Natural killer cell (primary cell): ENCODE measurements at places on chromosomes 7 and 10.
A peak's percentile ranks its signal among the peaks of the same experiment; 100 is the strongest.

- DNase-seq: no peak
These were observed 138.9 kb downstream of the SH3PXD2A start for GRCh38 chr10:103716206-103717160.

- no peak for DNase-seq
These were observed 2.5 kb upstream of the MEST start for GRCh38 chr7:130489140-130489983.

DNA sequence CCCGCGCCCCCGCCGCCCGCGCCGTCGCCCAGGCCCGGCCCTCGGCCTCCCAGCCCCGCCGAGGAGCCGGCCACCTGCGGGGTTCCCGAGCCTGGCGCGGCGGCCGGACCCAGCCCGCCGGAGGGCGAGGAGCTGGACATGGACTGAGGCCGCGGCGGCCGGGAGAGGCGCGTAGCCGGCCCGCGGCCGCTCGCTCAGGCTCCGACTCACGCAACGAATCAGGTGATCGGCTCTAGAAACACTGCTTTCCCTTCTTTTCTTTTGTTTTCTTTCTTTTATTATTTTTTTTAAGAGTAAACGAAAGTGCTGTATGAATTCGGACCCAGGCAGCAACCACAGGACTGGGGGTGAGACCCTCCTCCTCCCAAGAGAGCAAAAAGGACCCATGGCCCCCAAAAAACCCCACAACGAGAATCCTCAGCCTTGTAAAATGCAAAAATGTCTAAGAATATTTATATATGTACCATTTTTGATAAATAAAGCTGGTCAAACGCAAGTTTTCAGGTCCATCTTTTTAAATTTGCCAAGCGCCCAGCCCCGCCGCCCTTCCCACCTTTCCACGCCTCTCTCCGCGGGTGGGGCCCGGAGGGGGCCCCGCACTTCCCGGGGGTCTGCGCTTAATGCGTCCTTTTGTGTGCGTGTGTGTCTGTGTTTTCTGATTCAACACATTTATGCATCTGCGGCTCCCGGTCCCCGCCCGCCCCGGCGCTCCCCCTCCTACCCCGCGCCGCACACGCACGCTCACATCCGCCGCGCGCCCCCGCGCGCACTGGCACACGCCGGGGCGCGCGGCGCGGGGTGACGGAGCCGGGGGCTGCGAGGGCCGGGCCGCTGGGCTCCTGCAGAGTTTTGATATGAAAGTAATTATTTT, 4.4 kb downstream of the UNCX start:
- no peak for DNase-seq

GRCh38 chr10:100174699-100175677, 10.8 kb downstream of the ERLIN1 start:
- no peak for DNase-seq

- no peak for DNase-seq
These were observed 2.6 kb downstream of the CLDN15 start for GRCh38 chr7:101235050-101235449.

GRCh38 chr10:92800134-92800733, 48.1 kb upstream of the EXOC6 start:
- no peak for DNase-seq

DNA sequence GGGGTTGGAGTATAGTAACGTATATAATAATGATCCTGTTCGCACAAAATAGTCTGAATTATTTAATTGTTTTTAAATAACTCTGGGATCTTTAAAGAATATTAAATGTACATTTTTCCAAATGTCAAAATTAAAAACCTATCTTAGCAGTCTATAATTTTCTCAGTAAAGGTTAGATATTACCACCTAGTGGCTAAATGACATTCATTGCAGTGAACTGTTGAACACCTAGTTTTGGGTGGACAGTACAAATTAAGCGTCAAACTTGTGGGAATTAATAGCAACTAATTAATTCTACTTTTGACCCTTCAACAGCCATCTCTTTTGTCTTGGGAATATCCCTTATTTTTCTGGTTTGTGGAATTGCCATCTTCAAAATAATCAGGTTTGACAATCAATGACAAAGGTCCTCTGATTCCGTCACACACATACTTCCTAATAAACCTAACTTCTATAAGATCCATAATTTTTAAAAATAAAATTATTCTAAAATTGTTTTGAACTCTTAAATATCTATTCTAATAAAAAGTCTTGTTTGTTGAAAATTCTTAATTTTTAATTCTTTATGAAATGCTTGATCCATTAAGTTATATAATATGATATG, 165.7 kb downstream of the SEMA3D start:
- DNase-seq: no peak

DNA sequence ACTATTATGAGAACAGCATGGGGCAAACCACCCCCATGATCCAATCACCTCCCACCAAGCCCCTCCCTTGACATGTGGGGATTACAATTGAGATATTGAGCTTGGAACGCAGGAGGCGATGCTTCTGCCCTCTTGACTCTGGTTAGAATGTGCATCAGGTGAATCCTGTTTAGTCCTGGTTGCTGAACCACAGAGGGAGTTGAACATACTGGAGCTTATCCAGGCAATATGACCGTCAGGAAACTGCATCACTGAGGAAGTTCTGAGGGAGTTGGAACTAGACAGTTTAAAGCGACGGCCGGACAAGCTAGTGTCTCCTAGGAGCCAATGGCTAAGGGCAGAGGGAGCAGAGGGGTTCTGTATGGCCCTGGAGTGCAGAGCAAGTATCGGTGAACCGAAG, 31.8 kb upstream of the GARS1 start:
- DNase-seq: no peak

- DNase-seq: no peak
These were observed 216.3 kb upstream of the NRP1 start for GRCh38 chr10:33550811-33551210.

GRCh38 chr7:37357637-37357996, 91.0 kb downstream of the ELMO1 start:
- no peak for DNase-seq

DNA sequence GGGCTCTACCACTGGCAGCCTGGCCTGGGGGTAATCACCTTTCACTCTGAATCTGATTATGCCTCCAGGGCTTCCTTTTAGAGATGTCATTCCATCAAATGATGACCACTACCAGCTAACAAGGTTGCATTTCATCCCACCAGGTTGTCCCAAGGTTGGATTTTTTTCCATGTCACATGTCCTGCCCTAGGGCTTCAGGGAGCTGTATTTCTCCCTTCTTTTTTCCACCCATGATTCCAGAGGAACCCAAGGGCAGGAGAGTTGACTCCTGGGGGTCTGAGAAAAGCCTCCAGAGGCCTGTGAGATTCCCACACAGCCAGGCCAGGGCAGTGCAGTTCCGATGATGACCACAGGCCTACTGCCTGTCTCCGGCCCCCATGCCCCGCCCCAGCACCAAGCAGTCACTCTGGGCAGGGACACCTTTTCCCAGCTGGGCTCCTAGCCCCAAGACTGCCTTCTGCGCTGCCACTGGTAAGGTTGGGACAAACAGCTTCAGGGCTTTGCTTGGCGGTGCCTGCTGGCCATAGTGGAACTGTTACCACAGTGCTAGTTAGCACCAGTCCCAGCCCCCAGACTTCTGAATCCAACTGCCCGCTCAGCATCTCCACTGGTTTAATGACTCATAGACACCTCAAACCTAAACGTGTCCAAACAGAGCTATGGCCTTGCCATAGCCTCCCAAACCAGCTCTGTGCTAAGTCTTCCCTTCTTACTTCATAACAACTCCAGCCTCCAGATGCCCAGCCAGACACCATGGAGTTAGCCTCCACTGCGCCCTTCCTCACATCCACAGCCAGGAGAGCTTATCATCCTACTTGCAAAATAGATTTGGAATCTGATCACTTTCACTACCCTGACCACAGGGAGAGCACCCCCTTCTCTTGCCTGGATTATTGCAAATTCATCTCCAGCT, 133.7 kb downstream of the ARHGAP22 start:
- DNase-seq: no peak

GRCh38 chr7:17230099-17230807, 68.2 kb upstream of the AHR start:
- DNase-seq: no peak

- no peak for DNase-seq
These were observed 62.9 kb upstream of the PRR15 start for GRCh38 chr7:29500719-29501118.

- no peak for DNase-seq
These were observed 55.4 kb downstream of the TNS3 start for GRCh38 chr7:47526466-47526865.

DNA sequence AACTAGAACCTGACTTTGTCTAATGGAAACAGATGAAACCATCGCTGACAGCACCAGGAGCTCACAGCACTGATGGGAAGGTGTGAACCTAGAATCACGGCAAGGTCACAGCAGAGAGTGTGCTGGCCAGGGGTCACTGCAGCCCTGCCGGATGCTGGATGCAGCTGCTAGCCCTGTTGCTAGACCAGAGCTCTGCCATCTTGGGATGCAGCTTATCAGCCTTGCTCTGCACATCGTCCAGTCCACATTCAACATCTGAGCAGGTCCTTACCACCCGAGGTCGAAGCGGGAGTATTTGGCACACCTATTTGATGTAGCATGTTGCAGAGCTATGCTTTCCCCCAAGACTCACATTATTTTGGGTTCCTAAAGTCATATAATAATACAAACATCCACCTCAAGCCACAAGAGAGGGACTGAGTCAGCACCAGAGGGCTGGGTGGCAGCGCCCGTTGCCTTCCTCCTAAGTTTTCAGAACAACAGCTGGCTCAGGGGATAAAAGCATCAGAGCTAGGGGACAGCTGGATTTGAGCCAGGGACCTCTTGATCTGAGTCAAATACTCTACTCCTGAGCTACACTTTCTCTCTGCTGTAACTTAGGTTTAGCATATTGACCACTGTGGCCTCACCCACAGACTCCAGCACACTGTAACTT, 135.3 kb downstream of the ZNF467 start:
- DNase-seq: no peak

GRCh38 chr10:120614680-120615079, 157.7 kb downstream of the PLPP4 start:
- no peak for DNase-seq

GRCh38 chr10:76428551-76429367, 997.3 kb downstream of the LRMDA start:
- no peak for DNase-seq

GRCh38 chr10:44973323-44974081, 5.1 kb downstream of the DEPP1 start:
- DNase-seq: no peak

- peak; percentile 23 for DNase-seq
These were observed 24.7 kb upstream of the ADCYAP1R1 start for GRCh38 chr7:31027161-31027965.

- no peak for DNase-seq
These were observed 286.9 kb upstream of the NFE2L3 start for GRCh38 chr7:25864943-25865751.

DNA sequence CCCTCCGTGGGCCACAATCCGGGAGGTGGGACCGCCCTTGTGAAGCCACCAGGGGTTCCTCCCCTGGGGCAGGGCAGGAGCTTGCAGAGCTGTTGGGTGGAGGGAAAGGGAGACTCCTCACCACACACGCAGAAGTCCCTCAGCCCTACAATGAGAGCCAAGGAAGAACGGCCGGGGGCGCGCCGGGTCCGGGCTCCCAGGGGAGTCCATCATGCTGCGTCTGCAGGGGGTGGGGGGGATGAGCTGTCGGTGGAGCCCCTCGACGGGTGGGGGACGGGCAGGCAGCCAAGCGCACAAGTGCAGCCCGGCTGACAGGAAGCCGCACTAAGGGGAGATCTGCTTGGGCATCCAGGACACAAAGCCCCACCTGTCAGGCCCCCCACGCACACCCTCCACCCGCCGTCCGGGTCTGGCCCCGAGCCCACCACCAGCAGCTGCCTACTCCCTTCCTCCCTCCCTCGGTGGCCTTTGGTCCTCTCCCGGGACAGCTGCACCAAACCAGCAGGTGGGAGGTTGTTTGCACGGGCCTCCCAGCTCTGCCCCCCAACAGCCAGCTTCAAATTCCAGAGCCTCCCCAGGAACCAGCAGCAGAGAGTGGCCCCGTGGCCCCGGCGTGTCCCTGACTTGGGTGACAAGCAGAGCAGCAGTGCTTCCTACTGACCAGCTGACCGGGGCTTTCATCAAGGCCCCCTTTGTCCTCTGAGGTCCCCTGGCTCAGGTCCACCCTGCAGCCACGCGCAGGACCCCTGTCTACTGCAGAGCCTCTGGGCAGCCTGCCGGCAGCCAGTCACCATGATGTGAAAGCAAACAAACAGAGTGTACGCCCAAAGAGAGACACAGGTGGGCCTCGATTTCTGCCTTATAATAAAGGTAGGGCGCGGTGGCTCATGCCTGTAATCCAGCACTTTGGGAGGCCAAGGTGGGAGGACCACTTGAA, 50.3 kb downstream of the HIP1 start:
- DNase-seq: no peak

DNA sequence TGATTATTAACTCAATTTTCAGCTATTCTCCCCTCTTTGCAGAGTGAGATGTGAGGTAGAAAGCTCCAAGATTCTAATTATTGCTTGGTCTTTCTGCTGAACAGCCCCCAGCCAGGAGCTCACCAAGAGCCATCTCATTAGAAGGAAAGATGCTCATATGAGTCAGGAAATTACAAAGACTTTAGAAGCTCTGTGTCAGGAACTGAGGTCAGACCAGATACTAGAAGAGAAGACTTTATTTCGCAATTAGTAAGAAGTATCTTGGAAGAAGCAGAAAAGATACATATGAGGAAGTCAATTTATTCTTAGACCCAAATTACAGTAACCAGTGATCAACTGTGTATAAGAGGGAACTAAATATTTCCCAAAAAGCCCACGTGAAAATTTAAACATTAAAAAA, 626.9 kb downstream of the ZWINT start:
- no peak for DNase-seq

DNA sequence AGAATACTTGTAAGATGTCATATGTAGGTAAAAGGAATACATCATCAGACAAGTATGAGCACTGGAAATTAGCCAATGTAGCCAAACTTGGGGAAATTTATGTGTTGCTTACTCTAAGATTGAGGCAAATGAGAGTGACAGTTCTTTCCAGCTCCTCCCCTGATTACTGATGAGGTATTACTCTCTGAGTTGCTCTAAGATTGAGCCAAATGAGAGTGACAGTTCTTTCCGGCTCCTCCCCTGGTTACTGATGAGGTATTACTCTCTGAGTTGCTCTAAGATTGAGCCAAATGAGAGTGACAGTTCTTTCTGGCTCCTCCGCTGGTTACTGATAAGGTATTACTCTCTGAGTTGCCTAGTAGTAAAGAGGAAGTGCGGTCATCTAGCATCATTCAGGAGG, 435.8 kb downstream of the NRG3 start:
- no peak for DNase-seq

GRCh38 chr10:33416209-33416608, 81.7 kb upstream of the NRP1 start:
- no peak for DNase-seq

DNA sequence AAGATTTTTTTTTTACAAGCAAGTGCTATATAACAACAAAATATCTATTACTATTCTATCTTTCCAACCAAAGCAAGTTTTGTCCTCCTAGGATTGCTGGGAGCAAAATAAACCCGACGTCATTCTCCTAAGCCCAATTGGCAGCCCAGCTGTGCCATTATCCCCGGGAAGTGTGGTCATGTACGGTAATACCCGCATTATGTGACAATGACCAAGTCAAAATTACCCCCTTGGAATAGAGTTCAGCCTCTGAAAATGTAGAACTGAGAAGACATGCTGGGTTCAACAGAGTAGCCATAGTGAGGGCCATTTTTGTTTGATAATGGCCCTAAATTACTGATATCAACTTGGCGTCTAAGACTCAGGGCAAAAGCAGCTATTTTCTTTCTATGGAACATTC, 215.5 kb downstream of the LRRTM3 start:
- no peak for DNase-seq

- no peak for DNase-seq
These were observed 376.9 kb upstream of the LRGUK start for GRCh38 chr7:133750287-133750686.

- DNase-seq: no peak
These were observed 2.2 kb upstream of the CELF2 start for GRCh38 chr10:11015446-11015934.
